ENCODE measurements at places on chromosomes 12 and 14.
A peak's percentile ranks its signal among the peaks of the same experiment; 100 is the strongest.

DNA sequence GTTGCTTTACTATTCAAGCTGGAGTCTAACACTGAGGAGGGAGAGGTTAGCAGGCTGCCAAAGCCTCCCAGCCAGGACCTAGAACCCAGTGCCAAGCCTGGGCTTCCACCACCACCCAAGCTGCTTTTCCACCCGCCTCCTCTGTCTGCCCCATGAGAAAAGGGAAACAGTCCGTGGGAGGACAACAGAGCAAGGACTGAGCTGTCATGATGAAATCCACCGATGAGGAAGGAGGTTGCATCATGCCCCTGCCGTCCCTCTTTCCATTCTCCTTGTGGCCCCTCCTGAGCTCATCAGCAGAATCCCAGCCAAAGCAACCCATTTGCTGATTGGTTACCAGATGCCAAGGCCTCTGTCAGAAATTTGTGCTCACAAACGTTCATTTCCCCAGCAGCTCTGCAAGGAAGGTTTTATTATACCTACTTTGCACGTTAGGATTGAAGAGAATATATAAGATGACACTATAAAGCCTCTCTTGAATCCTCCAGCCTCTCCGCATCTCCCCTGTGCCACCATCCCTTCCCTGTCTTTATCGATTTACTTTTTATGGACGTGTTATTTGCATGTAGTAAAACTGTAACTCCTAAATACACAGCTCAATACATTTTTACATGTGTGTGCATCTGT is 6.3 kb upstream of the SERPINA1 start:
- no peak for DNase-seq

DNA sequence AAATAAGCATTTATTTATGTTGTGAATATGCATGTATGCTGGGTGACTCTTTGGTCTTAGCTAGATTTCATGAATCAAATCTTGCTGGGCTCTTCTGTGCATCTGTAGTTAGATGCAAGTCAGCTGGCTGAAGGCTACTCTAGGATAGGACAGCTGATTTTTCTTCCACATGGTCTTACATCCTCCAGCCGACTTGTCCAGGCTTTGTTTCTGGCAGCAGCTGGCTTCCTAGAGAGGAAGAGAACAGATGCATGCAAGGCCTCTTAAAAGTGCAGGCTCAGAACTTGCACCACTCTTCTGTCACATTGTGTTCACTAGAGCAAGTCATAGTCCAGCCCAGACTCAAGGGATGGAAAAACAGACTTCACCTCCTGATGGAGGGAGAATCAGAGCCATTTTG is 435.4 kb upstream of the STXBP6 start:
- no peak for DNase-seq

DNA sequence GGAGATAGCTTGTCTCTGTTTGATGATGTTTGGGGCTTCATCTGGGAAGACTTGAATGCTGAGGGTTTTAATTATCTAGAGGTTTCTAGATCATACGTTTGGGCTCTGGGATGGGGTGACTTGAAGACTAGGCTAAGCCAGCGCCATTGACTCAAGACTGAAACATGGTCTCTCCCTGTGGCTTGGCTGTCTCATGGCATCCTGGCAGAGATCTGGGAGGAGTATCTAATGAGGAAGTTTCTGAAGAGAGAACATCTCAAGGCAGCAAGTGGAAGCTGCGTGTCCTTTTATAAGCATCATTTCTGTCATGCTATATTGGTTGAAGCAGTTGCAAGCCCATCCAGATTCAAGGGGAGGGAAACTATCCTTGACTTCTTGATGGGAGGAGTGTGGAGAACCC is 104.8 kb downstream of the UNC79 start:
- no peak for DNase-seq

- no peak for DNase-seq
Measured at GRCh38 chr14:103736546-103737431, 21.2 kb downstream of the ZFYVE21 start.

- no peak for DNase-seq
Measured at GRCh38 chr14:91402348-91402747, 15.3 kb downstream of the CCDC88C start.

- DNase-seq = no peak
Measured at GRCh38 chr14:24235804-24236688, 3.3 kb downstream of the GMPR2 start.

DNA sequence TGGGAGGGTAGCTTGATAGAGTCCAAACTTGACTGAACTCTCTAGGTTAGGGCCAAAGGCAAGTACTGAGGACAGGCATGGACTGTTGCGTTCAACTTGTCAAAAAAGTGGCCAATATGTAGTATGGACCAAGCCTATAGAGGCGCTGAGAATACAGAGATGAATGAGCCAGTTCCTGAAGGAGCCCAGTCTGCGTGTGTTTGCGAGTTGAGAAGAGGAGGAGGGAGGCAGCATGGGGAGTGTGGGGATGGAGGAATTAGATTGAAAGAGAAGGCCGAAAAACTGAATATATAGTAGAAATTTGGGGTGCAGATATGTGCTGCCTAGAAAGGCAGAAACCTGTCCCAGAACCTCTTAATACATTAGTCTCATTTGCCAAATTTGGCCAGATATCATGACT is 412.4 kb downstream of the PCNX1 start:
- no peak for DNase-seq

- no peak for DNase-seq
Measured at GRCh38 chr14:100782516-100783320, 43.2 kb upstream of the MEG3 start.

DNA sequence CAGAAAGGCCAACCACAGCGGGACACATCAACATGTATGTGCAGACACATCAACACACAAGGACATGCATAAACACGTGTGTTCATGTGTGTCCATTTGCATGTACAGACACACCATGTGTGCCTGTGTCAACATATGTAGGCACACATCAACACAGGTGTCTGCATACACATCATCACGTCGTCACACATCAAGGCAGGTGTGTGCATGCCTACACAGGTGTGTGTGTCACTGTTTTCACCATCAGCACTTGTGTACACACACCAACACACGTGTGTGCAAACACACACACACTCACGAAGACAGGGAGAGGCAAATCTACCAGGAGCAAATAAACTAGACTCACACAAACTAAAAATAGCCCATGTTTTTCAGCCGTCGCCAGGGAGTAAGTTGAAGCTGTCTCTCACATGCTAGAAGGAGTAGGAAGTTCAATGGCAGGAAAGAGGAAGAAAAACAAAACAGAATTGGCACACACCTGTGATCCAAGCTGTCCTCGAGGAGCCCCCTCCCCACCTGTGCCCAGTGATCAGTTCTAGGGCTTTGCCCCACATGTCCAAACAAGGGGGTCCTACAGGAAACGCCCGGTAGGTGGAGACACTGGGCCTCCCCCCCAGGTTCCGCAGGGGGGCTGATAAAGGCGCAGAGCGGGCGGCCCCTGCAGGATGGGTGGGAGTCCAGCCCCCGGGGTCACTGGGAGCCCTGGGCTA is 7.4 kb downstream of the SCARB1 start:
- DNase-seq = no peak

DNA sequence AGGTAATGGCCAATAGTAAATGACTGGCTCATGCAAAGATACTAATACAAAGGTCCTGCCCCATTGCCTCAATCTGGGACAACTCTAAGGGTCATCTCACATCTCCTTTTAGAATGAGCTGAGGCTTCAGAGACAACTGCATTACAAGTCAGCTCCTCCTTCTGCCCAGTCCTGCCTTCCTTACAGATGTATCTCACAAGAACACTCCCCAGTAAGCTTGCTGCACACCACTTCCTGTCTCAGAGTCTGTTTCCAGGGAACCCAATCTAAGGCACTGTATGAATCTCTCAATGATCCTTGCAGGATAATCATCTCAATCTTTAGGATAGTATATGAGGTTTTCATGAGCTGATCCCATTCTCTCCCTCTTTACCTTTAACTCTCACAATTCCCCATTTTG is 57.8 kb upstream of the ZDHHC17 start:
- no peak for DNase-seq

- no peak for DNase-seq
Measured at GRCh38 chr12:38149395-38150073, 167.0 kb upstream of the ALG10B start.

GRCh38 chr12:62793256-62794217 is 141.4 kb downstream of the PPM1H start:
- DNase-seq = peak; percentile 22

DNA sequence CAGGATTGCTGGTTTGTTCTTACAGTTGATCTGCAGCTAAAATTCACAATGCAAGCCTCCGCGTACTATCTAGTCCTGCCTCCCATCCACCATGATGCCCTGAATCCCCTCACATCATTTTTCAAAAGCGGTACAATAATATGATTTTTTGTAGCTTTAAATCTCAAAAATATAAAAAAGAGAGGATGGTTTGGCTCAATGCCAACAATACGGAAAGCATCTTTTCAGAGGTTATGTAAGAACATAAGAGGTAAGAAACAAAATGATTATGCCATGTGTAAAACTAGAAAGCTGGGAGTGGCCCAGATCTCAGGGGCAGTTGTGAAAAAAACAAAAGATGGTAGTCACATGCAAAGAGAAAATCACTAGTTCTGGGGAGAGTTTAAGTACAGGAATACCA is 24.0 kb upstream of the ZDHHC17 start:
- no peak for DNase-seq

- no peak for DNase-seq
Measured at GRCh38 chr12:121947981-121948380, 29.6 kb downstream of the CFAP251 start.

GRCh38 chr12:49944718-49945117 is 5.8 kb upstream of the AQP2 start:
- no peak for DNase-seq

GRCh38 chr12:32947206-32948067 is 50.9 kb upstream of the PKP2 start:
- no peak for DNase-seq

DNA sequence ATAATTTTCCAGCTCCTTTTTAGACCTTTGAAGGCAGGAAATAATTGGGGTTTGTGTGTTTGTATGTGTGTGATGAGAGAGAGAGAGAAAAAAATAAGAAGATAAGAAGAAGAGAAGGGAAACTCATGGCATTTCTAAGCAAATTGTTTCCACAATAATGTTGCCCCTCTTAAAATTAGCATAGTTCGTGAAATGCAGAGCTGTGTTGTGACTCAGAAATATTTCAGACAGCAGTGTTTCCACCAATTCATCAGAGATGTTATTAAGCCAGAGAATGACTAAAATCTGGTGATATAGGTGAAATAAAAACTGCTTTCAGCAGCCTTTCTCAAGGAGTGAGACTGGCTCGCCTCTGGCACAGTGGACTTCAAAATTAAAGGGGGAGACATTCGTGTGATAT is 65.9 kb upstream of the ARHGAP5 start:
- no peak for DNase-seq

DNA sequence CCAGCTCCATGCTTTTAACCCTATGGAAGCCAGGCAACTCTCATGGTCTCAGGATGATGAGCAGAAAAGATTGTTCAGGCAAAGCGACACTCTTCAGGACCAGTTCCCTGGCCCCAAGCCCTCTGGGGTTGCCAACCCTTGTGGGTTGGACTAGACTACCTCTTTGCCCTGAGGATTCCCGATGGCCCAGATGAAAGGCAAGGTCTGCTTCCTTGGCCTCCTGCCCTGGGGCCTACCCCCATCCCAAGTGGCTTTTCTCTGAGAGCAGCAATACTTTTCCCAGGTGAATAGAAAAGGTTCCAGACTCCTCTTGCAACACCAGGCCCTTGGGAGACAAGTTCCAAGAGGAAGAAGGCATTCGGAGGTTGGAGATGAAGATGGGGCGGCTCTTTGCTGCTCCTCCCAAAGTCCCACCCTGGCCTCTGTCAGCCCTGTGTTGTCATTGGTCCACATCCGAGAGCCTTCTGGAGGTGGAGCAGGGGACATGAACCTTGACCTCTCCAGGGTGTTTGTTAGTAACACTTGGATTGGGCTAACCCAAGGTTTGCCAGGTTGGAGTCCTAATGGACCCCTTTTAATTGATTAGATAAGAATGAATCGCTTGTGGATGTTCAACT is 131.1 kb downstream of the GCH1 start:
- no peak for DNase-seq

- DNase-seq = no peak
Measured at GRCh38 chr12:109770861-109771670, 57.4 kb downstream of the FAM222A start.

DNA sequence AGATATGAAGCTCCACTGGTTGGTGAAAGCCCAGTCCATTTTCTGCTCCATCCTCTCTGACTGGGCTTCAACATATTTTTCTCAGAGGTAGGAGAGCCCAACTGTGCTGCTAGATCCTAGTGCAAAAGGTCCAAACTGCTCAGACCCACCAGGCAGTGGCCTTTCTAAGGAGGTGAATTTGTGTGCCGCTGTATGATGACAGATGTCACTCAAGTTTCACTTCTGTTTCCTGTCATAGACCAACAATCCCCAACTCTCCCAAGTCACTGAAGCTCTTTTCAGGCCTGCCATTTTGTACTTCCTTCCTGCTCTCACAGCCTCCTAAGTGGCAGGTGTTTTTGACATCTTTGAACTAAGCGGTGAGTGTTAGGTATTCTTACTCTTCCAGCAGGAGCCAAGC is 16.4 kb upstream of the RNASE4 start:
- DNase-seq = no peak
